ENCODE measurements at places on chromosomes 13 and 19.
A peak's percentile ranks its signal among the peaks of the same experiment; 100 is the strongest.

- DNase-seq, result no peak
These were observed 9.2 kb upstream of the GPC5 start for GRCh38 chr13:91389186-91389585.

- no peak for DNase-seq
These were observed 1435.7 kb downstream of the UQCRFS1 start for GRCh38 chr19:27777242-27777641.

DNA sequence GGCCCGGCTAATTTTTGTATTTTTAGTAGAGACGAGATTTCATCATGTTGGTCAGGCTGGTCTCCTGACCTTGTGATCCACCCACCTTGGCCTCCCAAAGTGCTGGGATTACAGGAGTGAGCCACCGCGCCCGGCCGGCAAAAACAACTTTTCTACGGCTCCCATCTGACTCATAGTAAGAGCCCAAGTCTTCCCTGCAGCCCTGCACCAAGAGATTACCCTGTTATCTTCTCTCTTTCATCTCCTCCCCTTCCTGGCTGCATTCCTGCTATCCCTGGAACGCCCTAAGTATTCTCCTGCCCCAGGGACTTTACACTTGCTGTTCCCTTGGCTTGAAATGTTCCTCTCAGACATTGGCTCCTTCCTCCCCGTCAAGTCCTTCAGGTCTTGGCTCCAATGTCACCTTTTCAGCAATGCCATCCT lies 6.6 kb downstream of the AP2S1 start:
- DNase-seq, result no peak

- DNase-seq, result peak; percentile 16
These were observed 881.9 kb downstream of the SLITRK6 start for GRCh38 chr13:84917252-84917878.

- no peak for DNase-seq
These were observed 26.5 kb downstream of the ZNF607 start for GRCh38 chr19:37692956-37693620.

DNA sequence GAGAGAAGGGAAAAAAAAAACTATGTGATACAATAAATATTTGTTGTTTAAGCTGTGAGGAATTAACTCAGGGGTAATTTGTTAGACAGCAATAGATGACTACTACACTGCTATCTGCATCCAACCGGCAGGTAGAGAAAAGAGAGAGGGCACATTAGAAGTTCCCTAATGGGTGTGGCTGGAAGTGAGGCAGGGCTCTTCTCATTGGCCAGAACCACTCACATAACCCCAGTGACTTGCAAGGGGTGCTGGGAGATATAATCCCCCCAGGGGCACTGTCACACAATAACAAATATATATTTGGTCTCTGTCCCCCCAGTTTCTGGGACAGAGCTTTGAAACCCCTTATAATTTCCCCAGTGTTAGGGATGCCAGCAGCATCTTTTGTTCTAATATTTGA lies 24.3 kb downstream of the FGF21 start:
- DNase-seq, result no peak

GRCh38 chr19:29817316-29817715 lies 5.5 kb downstream of the CCNE1 start:
- DNase-seq, result no peak

GRCh38 chr19:9354651-9355050 lies 8.2 kb upstream of the ZNF177 start:
- DNase-seq, result no peak

DNA sequence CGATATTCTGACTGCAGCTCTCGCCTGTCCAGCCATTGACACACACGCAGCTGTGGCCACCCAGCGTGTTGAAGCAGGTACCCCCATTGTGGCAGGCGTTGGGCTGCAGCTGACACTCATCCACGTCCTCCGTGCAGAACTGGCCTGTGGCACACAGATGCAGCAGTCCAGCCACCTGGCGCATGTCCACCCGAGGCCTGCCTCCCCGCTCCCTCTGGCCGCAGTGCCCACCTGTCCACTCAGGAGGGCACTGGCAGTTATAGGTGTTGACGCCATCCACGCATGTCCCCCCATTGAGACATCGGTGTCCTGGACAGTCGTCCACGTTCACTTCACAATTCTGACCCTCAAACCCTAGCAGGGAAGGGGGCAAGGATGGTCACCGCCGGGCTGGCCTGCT lies 9.3 kb downstream of the NOTCH3 start:
- DNase-seq, result no peak

DNA sequence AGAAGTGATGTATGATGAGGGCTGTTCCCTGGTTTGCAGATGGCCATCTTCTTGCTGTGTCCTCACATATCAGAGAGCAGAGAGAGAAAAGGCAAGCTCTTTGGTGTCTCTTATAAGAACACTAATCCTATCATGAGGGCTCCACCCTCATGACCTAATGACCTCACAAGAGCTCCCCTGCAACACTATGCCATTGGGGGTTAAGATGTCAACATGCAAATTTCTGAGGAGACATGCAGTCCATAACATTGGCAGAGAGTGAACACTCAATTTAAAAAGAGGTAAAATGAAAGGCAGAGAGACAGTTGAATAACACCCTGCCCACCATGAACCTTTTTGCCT lies 10.9 kb downstream of the FAM187B start:
- DNase-seq, result no peak

GRCh38 chr13:61142506-61142905 lies 273.1 kb downstream of the PCDH20 start:
- DNase-seq, result no peak

DNA sequence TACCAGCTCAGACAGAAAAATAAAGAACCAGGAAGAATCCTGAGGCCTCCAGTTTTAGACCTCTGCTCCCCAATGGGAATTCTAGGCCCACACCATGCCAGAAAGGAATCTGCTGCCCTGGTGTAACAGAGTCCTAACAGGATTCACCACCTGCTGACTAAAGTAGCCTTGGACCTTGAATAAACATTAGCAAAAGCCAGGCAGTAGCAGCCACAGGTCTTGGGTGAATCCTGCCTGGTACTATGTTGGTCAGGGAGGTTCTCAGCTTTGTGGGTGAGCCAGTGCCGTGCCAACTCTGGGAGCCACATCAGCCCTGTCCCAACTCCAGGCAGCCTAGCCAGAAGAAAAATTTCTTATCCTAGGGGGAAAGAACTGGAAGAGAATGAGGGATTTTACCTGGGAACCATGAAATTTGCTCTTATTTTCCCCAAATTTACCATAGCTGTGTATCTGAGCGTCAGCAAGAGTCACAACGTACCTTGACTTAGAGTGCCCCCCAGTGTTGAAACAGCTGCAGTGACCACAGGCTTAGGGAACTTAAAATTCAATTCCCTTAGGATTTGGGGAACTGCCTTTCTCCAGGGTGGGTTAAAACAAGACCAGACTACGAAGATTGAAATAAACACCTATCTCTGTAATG lies 1895.6 kb upstream of the PRR20A start:
- DNase-seq, result no peak

DNA sequence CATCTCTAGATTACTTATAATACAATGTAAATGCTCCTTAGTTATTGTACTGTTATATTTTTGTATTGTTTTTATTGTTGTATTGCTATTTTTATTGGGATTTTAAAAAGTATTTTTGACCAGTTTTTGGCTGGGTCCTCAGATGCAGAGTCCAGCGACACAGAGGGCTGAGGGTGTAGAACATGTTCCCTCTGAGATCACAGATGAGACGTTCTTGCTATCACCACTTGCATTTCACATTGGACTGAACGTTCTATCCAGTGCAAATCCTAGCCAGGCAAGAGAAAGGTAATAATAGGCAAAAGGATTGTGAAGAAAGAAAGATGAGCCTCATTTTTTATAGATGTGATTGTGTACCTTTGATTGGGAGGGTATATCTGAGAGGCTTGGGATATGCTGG lies 15.0 kb downstream of the ZSCAN5A start:
- no peak for DNase-seq

- DNase-seq, result no peak
These were observed 302.9 kb downstream of the LMO7 start for GRCh38 chr13:75938811-75939560.

DNA sequence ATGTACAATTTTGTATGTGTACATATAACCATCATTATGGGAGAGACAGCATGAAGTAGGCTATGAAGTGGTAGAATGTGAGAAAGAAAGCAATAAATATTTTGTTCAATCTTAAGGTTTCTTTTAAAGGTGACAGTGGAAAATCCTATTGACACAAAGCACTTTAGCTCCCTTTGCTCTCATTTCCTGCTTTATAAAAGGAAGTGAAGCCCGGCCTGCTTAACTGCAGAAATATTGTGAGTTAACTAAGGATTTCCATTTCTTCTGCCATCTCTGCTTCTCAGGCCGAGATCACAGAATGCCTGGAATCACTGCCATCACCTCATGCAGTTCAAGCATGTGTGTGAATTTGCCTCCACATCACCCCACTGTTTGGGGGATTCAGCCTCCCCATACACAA lies 83.5 kb downstream of the FRY start:
- peak; percentile 47 for DNase-seq

GRCh38 chr19:52590728-52591127 lies 20.6 kb downstream of the ZNF701 start:
- DNase-seq, result no peak

DNA sequence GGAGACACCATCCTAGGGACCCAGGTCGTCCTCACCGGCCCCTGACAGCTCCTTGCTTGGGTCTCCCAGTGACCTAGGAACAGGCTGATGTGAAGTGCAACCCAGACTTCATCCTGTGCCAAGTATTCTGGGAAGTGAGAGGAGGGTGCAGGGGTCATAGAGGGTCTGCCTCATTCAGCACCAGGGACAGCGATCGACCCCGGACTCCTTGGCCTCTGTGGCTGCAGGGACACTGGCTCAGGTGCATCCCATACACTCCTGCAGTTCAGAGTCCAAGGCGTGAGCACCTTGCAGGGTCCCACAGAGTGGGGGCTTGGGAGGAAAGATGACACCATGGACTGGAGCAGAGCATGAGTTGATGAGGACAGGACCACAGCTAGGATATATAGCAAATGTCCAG lies 10.0 kb upstream of the OR10H2 start:
- no peak for DNase-seq

DNA sequence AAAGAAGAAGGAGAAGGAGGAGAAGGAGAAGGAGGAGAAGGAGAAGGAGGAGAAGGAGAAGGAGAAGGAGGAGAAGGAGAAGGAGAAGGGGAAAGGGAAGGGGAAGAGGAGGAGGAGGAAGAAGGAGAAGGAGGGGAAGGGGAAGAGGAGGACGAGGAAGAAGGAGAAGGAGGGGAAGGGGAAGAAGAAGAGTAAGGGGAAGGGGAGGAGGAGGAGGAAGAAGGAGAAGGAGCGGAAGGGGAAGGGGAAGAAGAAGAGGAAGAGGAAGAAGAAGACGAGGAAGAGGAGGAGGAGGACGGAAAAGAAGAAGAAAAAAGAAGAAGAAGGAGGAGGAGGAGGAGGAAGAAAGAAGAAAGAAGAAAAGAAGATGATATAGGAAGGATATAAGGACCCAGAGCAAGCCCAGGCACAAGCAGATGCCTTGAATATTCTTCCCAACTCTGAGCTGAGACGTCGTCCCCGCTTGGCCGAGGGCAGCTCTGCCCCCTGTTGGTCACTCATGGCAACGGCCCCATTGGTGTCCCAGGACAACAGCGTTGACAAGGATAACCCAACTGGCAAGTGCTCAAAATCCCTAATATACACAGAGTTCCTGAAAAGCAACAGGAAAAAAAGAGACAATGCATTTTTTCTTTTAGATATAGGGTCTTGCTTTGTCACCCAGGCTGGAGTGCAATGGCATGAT lies 30.6 kb upstream of the IGSF23 start:
- no peak for DNase-seq

DNA sequence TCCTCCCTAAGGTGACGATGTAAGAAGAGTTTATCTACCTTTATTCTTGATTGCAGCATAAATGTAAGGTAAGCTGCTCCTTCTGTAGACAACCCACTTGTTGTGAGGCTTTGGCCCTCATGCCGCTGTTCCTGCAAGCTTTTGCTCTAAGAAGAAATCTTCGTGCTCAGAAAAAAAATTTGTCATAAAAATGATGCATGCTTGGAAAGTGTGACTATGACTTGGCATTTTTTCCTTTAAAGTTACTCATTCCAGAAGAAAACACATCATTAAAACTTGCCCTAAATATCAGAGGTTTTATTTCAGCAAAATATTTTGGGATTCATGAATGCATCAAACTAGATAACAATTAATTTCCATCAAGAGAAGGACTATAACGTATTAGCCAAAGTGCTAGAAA lies 39.8 kb downstream of the KCTD12 start:
- DNase-seq, result no peak

DNA sequence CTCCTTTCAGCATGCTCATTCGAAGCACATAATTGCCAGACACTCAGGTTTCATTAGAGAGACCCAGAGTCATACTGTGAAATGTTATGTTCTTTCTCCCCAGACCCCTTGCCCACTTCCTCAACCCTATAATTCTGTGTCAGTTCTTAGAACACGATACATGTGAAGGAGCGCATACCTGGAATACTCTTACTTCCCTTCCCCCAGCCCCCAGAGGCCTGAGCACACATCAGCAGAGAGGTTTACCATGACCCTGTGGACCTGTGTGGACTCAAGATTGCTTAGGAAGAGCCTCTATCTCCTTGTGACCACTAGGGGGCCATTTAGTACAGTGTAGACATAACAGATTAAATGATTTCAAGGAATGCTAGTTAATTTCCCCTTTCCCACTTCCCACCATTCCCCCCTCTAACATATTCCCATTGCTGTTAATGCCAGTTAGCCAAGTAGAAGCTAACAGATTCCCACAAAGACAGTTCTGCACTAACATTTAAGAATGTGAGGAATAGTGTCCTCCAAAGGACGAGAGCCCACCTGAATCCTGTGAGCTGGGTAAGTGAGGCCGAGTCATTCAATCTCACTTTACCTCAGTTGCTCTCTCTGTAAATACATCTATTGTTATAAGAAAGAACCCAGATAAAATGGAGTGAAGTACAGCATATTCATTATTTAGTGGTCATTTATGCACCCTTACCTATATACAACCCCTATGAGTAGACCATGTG lies 154.2 kb upstream of the MAB21L1 start:
- peak; percentile 13 for DNase-seq

- DNase-seq, result no peak
These were observed 792.9 kb downstream of the LIG4 start for GRCh38 chr13:107422421-107422820.

DNA sequence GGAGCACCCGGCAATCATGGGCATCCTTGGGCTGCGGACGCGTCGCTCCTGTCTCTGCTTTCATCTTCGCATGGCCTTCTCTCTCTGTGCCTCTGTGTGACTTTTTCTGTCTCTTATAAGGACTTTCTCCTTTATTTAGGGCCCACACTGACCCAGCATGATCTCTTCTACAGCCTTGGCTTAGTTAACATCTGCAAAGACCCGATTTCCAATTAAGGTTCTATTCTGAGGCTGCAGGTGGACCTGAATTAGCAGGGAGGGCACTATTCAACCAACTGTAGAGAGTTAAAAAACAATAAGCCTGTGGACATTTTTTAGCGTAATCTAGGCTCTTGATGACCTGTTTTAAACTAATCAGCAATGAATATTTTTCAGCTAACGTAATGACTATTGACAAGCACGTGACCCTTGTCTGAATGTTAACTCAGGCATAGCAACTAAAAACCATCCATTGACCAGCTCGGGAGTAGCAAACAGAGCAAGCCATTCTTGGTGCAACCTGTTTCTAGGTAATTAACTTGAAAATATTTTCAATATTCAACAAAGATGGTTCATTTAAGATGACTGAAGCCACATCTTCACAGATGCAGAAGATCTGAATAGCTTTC lies 15.2 kb downstream of the F10 start:
- no peak for DNase-seq

Measured in endothelial cell of umbilical vein (primary cell).